ENCODE measurements at places on chromosomes 3 and 15.

DNA sequence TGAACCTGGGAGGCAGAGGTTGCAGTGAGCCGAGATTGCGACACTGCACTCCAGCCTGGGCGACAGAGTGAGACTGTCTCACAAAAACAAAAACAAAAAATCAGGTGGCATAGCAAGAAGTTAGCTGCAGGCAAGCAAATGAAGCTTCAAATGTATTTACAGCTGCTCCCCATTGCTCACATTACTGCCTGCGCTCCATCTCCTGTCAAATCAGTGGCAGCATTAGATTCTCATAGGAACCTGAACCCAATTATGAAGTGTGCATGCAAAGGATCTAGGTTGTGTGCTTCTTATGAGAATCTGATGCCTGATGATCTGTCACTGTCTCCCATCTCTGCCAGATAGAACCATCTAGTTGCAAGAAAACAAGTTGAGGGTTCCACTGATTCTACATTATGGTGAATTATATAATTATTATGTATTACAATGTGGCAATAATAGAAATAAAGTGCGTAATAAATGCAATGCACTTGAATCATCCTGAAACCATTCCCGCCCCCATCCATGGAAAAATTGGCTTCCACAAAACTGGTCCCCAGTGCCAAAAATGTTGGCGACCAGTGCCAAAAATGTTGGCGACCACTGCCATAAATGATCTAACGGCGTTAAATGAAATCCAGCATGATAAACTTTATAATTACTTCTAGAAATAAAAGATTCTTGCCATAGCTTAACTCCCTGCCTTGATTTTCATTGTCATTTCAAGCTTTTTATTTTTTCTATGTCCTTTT is 616.7 kb upstream of the NAALADL2 start:
- DNase-seq = peak; percentile 14

DNA sequence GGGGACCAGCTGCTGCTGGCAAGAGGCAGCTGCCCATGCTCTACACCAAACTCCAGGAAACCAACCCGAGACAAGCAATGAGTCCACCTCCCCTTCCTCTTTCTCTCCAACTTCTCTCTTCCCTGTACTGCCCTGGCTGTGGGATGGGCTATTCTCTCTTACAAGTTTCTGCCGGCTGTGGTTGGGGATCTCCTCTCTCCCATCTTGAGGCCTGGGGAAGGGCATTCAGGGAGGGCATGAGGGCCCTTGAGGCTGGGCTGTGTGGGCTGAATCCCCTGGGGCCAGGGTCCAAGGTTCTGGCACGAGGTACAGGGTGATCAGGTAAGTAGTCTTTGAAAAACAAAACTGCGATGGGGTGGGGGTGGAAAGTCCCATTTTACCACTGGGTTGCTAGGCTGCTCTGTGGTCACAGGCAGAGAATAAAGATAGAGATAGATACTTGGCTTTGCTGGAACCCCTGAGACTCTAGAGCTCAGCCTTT is 32.3 kb upstream of the CTSH start:
- no peak for DNase-seq

DNA sequence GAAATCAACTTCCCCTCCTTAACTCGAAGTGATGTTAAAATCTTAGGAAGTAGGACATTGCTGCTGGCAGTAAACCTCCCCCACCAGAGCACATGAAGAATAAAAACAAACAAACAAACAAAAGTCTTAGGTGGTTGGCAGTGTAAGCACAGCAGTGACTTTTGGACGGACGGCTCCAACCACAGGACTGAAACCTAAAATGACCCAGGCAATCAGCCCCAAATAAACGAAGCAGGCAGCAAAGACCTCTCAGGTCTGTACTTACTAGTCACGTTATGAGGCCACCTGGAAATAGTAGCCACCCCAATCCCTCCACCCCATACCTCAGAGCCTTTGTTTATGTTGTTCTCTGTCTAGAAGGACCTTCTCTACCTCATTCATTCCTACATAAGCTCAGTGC is 33.5 kb upstream of the HES1 start:
- no peak for DNase-seq

DNA sequence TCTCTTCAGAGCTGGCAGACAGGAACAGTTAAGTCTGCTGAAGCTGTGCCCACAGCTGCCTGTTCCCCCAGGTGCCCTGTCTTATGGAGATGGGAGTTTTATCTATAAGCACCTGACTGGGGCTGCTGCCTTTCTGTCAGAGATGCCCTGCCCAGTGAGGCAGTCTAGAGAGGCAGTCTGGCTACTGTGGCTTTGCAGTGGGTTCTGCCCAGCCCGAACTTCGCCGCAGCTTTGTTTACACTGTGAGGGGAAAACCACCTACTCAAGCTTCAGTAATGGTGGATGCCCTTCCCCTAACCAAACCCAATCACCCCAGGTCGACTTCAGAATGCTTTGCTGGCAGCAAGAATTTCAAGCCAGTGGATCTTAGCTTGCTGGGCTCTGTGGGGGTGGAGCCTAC is 91.2 kb downstream of the SLC25A26 start:
- no peak for DNase-seq

DNA sequence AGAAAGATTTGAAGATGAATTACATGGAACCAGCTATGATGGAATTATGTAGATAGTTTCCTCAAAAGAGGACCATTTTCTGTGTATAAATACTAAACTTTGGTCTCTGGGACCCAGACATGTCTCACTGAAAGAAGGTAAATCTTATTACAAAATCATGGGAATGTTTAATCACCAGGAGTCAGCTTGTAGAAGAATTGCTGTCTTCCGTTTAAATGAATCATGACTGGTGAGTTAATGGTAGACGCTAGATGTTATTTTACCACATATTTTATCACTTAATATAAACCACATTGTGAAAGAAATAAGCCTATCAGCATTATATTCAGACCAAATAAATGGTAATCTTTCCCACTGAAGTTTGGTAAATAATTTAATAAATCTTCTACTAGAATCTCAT is 322.3 kb upstream of the SUCLG2 start:
- DNase-seq = peak; percentile 55

DNA sequence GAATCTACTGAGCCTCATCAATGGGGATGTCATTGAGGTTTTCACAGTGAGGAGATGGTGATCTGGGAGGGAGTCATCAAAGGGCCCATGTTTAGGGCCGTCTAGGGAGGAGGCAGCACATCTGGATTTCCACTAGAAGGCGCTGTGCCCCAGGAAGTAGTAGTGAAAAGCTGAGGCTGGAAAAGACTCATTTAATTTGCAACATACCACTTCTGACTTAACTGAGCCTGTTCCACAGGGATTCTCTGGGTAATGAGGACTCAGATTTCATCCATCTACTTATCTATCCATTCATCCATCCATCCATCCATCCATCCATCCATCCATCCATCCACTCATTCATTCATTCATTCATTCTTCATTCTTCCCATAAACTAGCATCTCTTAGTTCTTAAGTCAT is 17.4 kb upstream of the SHF start:
- peak; percentile 65 for DNase-seq

GRCh38 chr3:109331692-109332091 is 5.7 kb downstream of the DPPA4 start:
- DNase-seq = no peak

DNA sequence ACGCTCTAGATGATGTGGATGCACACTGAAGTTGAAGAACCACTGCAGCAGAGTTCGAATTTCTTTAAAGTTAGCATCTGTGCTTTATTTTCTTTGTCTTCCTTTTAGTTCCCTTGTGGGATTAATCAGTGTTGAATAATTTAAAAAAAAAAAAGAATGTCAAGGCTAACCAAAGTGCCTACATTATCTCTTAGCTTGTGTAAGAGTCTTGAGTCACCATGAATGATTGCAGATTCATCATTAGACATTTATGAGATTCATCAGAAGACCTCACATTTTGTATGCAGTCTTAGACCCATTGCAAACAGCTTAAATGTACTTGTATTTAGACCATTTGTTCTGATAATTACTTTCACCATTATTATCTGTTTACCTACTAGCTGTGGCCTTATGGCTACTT is 182.2 kb downstream of the FNDC3B start:
- peak; percentile 86 for DNase-seq

GRCh38 chr15:62083194-62084154 is 16.7 kb downstream of the C2CD4A start:
- DNase-seq = no peak

DNA sequence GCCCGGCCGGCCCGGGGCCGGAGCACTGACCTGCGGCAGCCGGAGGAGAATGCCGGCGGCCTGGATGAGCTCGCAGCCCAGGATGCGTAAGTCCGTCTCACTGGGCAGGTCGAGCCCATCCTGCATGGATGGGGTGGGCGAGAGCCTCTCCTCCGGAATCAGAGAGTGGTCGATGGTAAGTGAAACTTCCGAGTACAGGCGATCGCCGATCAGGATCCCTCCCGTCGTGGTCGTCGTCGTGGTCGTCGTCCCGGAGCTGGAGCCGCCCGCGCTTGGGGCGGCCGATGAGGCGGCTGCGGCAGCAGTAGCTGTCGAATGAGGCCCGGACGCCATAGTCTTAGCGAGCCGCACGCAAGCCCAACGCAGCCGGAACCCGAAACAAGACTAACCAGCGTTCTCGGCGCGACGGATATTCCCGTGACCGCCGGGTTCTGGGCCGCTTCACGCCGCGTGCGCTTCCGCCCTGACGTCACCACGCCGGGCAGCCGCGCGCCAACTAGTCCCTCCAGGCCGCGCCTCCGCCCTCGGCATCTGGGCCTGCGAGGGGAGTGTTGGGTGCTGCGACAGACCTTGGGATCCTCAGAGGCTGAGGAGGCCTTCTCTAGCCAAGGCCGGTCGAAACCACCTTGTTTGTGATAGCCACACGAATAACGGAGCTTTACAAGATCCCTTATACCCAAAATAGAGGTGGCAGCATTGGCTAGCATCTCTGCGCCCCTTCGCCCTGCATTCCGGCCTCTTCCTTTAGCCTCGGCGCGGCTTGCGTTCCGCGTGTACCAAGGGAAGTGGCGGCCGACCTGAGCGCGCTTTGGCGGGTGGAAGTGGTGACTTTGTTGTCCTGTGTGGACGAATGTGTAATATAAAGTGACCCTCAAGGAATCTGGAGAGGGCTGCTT is at the start of gene CCNL1:
Gene CCNL1 (minus strand): TSS at position 386 of the 896 bp plus-strand sequence. CDS start 53 bp downstream, at position 333.
- peak; percentile 97 for DNase-seq

DNA sequence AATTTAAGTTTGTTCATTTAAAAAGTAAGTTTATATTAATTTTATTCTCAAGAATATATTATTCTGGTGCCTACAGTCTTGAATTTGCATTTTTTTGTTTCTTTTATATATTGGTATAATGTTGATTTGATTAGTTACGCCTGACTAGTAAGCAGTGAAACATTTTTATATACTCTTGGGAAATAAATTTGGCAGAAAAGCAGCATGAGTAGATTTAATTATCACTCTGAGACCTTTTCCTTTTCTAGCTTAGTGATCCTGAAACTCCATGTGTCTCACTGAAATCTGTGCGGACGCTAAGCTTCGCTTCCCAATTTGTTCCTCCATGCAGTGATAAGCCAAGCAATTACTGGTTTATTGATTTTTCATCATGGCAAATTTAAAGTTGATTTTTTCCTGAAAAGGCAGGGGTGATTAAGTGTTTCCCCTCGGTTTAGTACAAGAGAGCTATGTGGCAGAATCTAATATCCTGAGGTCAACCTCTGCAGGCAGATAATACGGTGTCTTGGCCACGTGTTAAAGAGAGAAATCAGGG is 87.2 kb upstream of the MLF1 start:
- DNase-seq = no peak

DNA sequence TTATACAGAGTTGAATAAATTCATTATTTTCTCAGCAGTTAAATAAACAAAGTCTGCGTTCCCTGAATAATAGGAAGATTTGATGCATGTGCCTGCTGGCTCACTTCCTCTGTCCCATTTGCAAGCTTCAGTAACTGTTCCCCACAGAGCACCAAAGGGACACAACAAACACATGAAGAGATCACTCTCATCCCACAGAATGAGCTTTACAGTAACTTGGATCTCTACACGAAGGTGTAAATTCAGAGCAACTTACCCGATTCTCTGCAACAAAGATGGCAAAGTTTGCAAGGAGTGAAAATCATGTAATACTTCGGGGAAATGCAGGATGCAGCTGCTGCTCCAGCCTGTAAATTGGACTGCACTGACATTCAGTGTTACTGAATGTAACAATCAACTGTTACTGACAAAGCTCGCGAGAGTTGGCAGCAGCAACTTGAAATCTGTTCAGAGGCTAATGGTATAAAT is at the start of gene BCHE:
Gene BCHE (minus strand): TSS at position 366 of the 468 bp plus-strand sequence. CDS start 6,390 bp downstream, outside the sequence.
- DNase-seq = peak; percentile 83

DNA sequence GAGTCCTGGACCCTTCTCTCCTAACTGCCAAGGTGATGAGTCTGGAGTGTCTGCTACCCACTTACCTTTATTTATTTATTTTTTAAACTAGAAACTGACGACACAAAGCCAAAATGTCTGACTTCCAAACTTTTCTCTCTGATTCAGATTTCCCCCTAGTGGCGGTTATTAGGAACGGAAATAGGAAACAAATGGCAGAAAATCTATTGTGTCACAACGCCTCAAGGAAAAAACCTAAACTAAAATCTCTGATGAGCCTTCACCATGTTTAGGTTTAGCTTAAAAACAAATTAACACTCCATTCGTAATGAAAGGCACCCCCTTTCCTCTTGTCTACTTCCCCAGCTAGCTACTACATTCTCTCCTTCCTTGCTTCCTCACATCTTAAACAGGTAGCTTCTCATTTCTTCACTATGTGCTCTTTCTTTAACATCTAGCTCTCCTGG is 94.0 kb upstream of the MEX3B start:
- DNase-seq = peak; percentile 74

- DNase-seq = no peak
These were observed 36.9 kb upstream of the RYK start for GRCh38 chr3:134287512-134287911.

GRCh38 chr15:58118272-58118671 is 19.9 kb upstream of the AQP9 start:
- no peak for DNase-seq

Measured in fibroblast of upper back skin (primary cell).